Caki2 (cell line): ENCODE measurements at places on chromosomes 6 and 20.
A peak's percentile ranks its signal among the peaks of the same experiment; 100 is the strongest.

DNA sequence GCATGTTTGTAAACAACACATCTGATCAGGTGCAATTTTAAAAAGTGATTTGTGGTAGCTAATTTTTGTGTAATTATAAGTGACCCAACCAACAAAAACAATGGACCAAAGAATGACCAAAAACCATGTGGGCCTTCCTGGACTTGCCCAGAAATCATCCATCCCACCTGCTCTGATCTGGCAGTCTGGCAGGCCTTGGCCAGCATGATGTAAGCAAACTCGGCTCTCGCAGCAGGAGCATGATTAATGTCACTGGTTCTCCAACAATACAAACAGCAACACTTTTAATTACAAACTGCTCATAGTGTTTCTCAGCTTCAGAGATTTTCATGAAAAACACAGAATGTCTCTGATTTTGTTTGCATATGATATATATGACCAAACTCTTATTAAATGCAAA lies 16.1 kb downstream of the TP53INP2 start:
- no peak for DNase-seq

DNA sequence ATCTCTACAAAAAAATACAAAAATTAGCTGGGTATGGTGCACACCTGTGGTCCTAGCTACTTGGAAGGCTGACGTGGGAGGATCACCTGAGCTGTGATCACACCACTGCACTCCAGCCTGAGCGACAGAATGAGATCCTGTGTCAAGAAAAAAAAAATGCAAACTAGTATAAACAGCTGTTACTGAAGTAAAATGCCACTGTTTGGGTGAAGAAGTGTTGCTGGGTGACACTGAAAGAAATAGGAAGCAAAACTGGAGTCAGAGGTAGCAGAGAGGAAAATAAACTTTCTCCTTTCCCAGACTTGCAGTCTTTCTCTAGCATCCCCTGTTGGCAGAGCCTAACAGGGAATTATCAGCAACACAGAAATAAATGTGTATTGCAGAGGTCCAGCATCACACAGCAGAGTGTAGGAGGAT lies 241.2 kb upstream of the PREP start:
- no peak for DNase-seq

DNA sequence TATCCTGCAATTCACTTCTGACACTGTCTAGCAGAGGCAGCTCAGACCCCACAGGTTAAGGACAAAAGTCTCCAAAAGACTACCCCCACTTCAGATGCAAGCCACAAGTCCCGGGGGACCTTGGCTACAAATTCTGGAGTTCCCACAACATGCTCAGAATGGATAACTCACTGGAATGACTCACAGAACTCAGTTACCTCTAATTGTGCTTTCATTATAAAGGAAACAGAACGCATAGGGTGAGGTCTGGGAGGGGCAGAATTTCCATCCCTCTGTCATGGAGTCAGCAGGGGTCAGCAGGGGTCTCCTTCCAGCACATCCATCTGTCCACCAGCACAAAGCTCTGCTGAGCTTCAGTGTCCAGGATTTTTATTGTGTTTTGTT lies 184.2 kb downstream of the CDH4 start:
- DNase-seq: no peak

GRCh38 chr6:128204616-128205015 lies 303.8 kb upstream of the THEMIS start:
- DNase-seq: peak; percentile 55

GRCh38 chr6:154901876-154902552 lies 93.1 kb upstream of the TIAM2 start:
- no peak for DNase-seq

GRCh38 chr20:8215361-8215781 lies 83.3 kb downstream of the PLCB1 start:
- DNase-seq: no peak

- no peak for DNase-seq
Measured at GRCh38 chr6:75450903-75451302, 42.7 kb downstream of the FILIP1 start.

DNA sequence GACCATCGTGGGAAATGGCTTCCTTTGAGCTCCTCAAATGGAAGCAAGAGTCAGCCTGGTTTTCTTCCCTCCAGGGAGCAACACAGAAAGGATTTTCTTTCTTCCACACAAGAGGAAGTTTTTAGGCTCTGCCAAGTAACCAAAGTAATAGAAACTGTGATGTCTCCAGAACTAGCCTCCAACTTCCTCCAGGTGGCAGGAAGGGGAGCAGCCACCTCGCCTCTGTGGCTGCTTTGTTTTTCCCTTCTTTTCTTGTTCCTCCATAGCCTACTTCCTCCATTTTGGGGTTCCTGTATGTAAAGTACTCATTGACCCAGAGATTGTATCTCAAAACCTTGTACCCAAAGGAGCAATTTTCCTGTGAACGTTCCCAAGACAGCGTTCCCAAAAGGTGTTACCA lies 32.7 kb upstream of the CCR6 start:
- no peak for DNase-seq

DNA sequence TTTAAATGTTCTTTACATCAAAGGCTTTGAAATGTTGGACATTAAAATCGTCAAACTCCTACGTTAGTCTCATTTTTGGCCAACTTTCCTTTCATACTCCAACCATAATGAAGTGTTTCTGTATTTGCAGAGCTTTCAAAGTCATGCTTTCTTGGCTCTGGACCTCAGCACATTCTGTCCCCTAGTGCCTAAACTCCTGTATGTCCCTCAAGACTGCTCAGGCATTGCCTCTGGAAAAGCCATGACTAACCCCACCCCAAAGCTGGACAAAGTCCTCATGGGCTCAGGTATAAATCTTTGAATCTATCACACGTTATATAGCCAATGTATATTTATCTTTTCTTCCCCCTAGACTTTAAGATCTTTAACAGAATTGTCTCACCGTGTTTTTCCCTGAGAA lies 18.9 kb downstream of the IFNGR1 start:
- no peak for DNase-seq

- DNase-seq: no peak
Measured at GRCh38 chr20:46563860-46564221, 13.4 kb upstream of the OCSTAMP start.

GRCh38 chr20:45695496-45695895 lies 6.3 kb upstream of the WFDC13 start:
- no peak for DNase-seq

- peak; percentile 53 for DNase-seq
Measured at GRCh38 chr20:34791289-34792020, 34.0 kb downstream of the NCOA6 start.

DNA sequence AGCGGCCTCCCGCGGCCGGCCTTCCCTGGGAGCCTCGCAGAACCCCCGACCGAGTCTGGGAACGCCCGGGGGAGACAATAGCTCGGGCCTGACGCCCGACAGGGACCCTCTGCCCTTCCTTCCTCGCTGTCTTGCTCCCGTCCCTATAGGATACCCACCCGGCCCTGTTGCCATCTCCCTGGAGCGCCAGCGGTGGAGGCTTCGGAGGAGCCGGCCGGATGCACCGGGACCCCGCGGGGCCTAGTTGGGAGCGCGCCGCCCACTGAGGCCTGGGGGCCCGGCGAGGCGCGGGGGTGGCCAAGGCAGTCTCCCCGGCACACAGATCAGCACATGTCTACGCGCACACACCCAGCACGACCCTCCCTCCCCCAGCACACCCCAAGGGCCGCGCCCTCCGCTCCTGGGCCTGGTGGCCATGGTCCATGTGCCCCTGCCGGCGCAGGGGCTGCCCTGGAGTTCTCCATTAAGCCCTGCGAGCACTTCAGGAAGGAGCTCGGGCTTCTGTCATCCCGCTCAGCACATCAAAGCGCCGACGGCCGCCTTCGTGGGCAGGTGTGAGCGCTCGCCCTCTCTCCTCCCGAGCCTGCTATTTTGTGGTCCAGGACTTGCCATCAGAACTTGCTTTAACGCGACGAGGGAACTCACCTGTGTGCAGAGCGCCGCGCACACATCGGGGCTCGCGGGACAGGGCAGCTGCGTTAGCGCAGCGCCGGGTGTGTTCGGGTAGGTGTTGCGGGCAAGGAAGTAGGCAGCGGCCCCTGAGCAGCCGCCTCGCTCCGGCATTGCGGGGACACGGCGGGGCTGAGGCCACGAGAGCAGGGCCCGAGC lies 3.7 kb downstream of the FOXF2 start:
- no peak for DNase-seq

DNA sequence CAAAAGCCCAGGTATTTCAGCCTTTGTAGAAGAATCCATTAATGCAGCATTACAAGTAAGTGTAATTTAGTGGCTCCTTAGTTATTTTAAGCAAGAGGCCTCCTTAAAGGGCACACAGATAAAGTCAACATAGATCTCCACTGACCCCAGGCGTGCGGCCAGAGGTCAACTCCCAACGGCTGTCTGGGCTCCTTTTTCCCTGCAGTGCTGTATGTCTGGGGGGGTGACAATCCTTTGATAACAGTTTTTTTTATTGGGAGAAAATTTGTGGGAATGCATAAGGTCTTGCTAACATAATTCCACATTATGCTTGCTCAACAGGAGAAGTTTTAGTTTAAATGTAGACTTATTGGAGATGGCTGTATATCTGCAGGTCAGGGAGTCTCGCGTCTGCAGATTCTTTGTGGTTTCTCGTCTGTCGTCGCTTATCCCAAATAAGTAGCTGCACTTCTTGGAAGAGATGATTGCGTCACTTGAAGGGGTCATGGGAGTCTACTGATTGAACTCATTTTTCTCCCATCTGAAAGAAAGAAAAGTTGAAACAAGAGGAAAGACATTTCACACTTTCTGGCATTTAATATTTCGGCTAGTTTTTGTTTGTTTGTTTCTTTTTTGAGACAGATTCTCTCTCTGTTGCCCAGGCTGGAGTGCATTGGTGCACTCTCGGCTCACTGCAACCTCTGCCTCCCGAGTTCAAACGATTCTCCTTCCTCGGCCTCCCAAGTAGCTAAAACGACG lies 151.7 kb upstream of the AKAP12 start:
- DNase-seq: no peak

GRCh38 chr6:87922196-87922946 lies 125.3 kb upstream of the SPACA1 start:
- DNase-seq: no peak

DNA sequence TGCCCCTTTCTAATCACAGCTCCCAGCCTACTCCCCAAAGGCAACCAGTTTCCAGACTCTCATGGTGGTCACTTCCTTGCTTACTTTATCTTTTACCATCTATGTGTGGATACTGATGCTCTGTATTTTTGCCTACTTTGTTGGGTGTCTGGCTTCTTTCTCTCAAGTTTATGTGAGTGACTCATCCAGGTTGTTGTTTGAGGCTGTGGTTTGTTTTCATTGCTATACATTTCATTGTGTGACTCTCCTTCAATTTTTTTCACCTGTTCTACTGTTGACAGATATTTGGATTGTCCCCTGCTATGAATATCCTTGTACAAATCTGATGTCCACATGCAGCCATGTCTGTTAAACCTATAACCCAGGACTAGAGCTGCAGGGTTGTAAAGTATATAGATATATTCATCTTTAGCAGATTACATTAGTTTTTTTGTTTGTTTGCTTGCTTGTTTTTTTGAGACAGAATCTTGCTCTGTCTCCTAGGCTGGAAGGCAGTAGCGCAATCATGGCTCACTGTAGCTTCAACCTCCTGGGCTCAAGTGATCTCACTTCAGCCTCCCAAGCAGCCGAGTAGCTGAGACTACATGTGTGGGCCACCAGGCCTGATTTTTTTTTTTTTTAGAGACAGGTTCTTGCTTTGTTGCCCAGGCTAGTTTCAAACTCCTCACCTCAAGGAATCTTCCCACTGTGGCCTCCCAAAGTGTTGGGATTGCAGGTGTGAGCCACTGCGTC lies 72.9 kb upstream of the EEF1E1 start:
- DNase-seq: peak; percentile 62

- no peak for DNase-seq
Measured at GRCh38 chr6:45665859-45666258, 288.1 kb upstream of the SUPT3H start.

DNA sequence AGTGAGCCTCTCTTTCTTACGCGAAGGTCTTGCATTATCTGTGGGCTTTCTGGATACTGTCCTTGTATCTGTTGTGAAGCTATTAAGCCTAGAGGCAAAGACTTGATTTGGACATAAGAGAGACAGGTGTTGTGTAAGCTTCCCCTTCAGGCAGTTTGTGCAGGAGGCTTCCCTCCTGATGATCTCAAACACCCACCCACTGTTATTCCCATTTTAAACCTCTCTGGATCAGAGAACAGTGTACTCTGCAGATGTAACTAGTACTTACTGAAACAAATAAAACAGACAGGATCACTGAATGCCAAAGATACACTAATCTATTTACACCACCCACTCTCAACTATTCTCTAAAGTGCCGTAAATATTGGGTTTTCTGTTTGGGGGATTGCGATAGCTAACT lies 113.8 kb upstream of the RAB32 start:
- no peak for DNase-seq

DNA sequence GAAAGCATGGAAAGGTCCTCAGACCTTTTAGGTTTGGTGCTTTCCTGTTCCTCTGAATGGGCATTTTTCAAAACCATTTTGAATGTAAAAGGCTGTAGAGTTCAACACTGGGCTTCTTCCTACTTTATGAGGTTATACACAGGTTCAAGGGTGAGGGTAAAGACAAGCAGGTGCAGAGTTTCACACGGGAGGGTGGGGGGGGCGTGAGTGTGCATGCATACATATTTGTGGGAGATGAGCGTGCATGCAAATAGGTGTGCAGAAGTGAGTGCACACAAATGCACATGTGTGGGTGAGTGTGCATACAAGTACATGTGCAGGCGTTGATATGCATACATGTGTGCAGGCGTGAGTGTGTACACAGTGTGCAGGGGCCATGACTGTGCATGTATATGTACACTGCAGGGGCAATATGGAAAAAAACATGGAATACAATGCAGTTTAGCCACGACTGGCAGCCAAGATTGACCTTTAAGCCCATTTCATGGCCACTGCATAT lies 183.1 kb downstream of the GMPR start:
- DNase-seq: no peak

- peak; percentile 90 for DNase-seq
Measured at GRCh38 chr6:41917528-41917927, 3.4 kb downstream of the MED20 start.

- DNase-seq: no peak
Measured at GRCh38 chr6:162733489-162733888, 5.7 kb downstream of the PACRG start.

- no peak for DNase-seq
Measured at GRCh38 chr6:32271429-32271828, 47.6 kb upstream of the NOTCH4 start.

GRCh38 chr20:20480126-20480525 lies 112.2 kb downstream of the INSM1 start:
- DNase-seq: no peak

DNA sequence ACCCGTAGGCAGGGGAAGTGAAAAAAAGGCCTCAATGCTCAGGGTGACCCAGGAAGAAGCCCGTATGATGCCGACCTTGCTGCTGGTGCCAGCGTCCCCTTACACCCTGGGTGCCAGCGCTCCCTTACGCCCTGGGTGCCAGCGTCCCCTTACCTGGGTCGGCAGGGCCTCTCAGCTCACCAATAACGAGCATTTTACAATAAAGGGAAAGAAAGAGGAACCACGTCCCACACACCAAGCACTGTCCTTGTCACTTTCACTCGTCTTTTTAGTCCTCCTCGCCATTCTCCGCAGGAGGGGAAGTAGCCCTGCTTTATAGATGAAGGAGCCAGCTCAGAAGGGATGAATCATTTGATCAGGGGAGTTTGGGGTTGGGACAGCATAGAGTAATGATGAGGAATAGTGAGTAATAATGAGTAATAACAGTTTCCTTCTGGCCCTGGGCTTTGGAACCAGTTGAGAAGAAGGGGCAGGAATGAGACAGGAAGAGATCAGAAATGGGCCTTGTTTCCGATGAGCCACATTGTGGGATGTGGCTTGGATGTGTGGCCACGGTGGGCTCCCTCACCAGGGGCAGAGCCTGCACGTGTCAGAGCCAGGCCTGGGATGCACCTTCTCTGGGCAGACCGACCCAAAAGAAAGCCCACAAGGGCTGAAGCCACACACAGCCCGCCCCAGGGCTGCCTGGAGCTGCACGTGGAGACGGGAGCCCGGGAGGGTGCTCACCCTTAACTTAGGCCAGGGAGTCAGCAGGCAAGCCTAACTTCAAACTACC lies 75.7 kb downstream of the SYNJ2 start:
- peak; percentile 63 for DNase-seq
